ENCODE measurements at places on chromosomes 1 and 21.

- no peak for DNase-seq
Observed at GRCh38 chr21:34796518-34797200, 127.9 kb downstream of the CLIC6 start.

GRCh38 chr1:201399352-201400126 is 415 bp upstream of the LAD1 start:
- DNase-seq = no peak

- DNase-seq = no peak
Observed at GRCh38 chr1:75616436-75617433, 5.8 kb upstream of the SLC44A5 start.

- no peak for DNase-seq
Observed at GRCh38 chr1:31688233-31688918, 15.4 kb downstream of the COL16A1 start.

GRCh38 chr1:32895325-32896215 is 5.6 kb downstream of the TMEM54 start:
- no peak for DNase-seq

- no peak for DNase-seq
Observed at GRCh38 chr1:236829085-236829484, 34.0 kb downstream of the MTR start.

DNA sequence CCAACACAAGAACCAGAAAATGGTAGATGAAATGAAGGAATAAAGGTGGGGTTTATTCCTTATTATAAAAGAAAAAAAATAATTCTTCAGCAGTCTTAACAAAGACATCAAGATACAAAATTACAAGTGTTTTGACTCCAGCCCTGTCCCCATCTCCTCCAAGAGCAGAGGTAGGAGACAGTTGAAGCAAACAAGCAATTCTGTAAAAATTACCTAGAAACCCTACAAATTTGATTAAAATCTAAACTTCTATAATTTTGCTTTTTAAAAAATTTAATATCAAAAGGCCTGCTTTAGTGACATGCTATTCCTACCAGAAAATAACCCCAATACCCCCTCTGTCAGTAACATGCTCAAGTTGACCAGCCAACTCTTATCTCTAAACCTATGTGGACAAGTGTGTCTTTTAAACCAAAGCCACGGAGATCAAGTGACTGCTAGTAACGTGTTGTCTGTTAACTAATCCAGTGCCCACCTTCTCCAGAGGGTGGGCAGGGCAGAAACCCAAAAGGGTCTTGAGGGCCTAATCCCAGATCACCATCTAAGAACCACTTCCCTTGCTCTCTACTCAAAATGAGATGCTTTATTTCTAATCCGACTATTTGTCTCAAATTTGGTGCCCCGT is 8.4 kb downstream of the GLUL start:
- no peak for DNase-seq

GRCh38 chr1:150151291-150152181 is 1.8 kb downstream of the PLEKHO1 start:
- peak; percentile 37 for DNase-seq

GRCh38 chr1:27886744-27887143 is 14.4 kb downstream of the THEMIS2 start:
- no peak for DNase-seq

GRCh38 chr1:211711315-211711705 is 35.9 kb upstream of the NEK2 start:
- DNase-seq = no peak

GRCh38 chr1:149849947-149850360 is 49.4 kb upstream of the BOLA1 start:
- no peak for DNase-seq

GRCh38 chr1:195516036-195516435 is 1092.2 kb downstream of the KCNT2 start:
- no peak for DNase-seq

DNA sequence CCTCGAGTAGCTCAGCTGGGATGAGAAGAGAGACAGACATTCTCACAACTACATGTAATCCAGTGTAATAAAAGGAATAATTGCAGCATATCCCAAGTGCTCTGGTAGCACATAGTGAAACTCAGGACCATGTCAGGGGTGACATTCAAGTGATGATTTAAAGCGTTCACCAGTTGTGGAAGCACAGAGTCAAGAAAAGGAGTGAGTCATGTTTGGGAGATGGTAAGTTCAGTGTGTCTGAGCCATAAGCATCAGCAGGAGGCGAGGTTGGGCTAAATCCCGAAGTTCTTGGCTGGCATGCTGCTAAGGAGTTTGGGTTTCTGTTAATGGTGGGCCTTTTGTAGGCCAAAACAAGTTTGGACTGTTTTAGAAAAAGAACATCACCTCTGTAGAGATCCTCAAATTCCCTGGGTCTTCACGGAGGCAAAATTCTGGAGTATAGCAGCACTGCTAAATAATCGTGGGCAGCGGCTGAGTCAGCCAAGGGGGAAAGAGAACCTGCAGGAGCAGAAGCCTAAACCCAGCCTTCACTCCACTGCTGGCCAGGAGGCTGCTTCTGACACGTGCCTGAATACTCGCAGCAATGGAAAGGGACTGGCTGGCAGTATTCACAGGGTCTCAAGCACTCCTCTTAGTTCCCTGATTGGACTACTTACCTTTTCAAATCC is 7.2 kb upstream of the NHLH1 start:
- no peak for DNase-seq

DNA sequence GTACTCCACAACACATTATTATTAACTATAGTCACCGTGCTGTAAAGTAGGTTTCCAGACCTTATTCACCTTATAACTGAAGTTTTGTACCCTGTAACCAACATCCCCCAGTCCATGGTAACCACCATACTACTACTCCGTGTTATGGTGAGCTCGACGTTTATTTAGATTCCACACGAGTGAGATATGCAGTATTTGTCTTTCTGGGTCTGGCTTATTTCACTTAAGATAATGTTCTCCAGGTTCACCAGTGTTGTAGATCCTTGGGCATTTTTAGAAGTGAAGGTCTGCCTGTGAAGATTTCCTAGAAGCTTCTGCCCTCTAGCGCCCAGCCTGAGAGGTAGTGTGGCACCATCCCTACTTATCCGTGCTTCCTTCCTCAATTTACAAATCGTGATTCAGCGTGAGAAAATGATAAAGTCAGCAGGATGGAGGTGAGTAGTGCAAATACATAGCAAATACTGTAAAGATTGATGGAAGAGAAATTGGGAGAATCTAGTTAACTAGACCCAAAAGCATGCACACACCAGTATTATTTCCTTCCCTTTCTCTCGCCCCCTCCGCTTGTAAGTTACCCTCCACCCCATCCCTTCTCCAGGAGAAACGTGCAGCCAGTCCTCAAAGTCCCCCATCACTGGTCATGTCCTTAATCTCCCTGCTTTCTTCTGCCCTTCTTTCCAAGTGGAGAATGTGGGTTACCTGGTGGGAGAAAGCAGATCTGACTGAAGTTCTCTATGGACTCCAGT is 36.0 kb upstream of the DISC1 start:
- DNase-seq = no peak

DNA sequence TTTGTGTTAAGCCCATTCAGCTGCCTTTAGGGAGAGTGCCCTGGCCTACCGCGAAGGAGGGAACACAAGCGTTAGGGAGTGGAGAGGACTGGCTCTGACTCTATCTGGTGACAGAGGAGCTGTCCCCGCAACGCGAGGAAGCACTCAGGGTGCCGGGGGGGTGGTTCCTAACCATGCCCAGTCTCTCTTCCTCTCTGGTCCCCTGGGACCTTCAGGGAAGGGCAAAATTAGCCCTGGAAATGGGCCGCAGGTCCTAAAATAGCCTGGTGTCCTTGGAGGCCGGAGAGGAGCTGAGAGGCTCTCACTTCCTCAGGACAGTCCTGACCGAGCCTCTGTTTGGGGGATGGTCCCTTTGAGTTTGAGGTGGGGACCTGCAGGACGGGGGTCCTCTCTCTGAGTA is 5.8 kb downstream of the SLC45A1 start:
- no peak for DNase-seq
